ENCODE measurements at places on chromosomes 4 and X.

DNA sequence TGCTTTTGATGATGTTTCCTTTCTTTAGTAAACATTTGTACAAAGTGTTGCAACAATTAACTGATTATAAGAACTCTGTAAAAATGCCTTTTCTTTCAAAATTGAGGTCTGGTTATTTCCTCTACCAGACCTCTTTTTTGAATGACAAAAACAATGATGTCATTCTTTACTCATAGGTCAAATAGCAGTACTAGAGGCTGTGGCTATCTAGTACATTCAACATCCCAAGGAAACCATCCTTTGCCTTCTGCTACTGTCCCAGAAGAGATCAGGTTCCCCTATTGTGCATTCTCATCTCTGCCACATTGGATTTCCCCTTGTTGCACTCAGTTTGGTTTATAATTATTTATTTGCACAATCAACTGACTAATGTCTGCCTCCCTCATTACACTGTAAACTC lies 19.1 kb upstream of the MAD2L1 start:
- no peak for DNase-seq

DNA sequence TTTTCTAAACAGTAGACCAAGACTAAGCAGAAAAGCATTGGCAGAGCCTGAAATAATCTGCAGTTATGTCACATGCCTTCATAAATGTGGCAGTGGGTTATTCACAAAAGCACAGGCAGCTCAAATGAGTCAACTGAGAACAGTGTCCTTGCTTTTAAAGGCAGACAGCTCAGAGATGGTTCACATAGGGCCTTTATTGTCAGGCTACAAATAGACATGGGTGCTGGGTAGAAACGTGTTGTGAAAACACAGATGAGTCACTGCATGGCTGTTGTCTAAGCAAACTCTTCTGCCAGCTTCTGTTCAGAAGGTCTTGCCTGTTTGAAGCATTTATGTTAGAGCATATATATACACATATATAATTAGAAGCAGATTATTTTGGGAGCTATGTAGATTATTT lies 118.0 kb downstream of the SLC4A4 start:
- DNase-seq = peak; percentile 42

DNA sequence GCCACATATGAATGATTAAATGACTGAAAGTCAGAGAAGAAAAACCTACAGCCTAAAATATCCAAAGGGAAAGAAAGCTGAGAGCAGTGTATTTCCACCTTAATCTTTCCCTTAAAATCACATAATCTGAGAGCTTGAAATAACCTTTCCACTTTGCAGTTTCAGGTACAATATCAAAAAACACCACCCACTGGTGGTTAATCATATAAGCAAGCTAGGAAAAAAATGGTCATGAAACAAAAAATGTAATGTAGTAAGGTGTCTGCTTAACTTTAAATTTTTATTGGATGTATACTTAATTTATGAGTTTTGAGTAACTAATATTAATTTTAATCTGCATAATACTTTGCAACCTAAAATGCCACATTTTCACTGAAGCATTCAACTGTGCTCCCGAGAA lies 3.2 kb downstream of the PRDM5 start:
- DNase-seq = no peak

GRCh38 chr4:145003675-145004074 lies 94.3 kb downstream of the ANAPC10 start:
- DNase-seq = no peak

DNA sequence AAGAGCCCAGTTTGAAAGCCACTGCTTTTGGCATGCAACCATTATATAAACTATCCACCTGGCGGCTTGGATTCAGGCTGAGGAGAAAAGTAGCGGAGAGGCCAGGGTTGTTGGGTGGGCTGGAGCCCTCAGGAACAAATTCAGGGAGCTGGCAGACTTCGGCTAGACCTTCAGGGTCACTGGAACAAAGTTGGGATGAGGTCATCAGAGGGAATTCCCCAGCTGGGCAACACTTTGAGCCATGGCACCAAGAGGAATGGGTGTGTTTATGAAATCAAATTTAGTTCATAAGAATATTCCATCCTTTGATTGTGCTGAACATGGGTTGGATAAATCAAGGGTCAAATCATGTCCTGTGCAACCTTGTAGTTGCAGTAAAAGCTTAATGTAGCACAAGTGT lies 22.0 kb downstream of the MTMR1 start:
- DNase-seq = no peak

- no peak for DNase-seq
Observed at GRCh38 chrX:107709266-107709806, 66.3 kb downstream of the TSC22D3 start.

- DNase-seq = peak; percentile 79
Observed at GRCh38 chr4:26238778-26239679, 81.8 kb upstream of the RBPJ start.

- no peak for DNase-seq
Observed at GRCh38 chr4:182510836-182511235, 267.6 kb downstream of the TENM3 start.

GRCh38 chr4:76571274-76571673 lies 136.2 kb downstream of the SHROOM3 start:
- DNase-seq = peak; percentile 32

GRCh38 chr4:3177426-3177825 lies 71.5 kb upstream of the MSANTD1 start:
- no peak for DNase-seq

GRCh38 chrX:80766916-80767315 lies 42.8 kb downstream of the BRWD3 start:
- no peak for DNase-seq

GRCh38 chr4:98383431-98384106 lies 122.4 kb downstream of the RAP1GDS1 start:
- no peak for DNase-seq

DNA sequence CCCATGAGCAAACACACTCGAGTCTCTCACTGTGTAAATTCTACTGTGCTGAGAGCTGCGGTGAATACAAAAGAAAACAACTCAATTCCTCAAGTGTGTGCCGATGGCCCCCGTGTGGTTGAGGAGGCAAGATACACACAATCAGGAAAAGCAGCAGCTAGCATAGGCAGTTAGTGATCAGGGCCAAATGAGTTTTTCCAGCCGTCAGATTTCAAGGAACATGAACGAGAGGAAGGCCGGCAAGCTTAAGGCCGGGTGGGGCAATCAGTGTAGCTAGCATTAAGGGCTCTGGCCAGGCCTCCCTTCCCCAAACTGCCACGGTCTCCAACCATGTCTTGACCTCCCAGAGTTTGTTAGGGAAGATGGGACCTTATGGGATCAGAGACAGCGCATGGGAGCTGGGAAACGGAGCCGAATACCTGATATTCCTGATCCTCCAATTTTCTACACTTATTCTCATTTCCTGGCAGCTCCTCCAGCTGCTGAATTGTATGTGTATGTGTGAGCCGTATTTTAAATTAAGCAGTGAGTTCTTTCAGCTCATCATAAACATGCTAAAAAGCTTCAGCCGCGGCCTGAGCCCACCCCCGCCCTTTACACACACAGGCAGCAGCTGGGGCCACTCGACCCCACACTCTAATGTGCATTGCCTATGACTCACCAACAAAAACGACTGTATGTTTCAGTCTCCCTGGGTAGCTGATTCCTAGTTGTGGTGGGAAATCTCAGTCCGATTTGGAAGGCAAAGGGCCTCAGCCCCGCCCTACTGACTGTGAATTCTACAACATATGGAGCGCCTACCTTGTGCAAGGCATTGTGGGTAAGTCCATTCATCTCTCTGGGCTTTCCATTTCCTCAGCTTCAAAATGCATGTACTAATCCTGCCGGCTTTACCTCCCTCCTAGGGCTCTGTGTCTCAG lies 59.9 kb downstream of the RTL9 start:
- DNase-seq = no peak

DNA sequence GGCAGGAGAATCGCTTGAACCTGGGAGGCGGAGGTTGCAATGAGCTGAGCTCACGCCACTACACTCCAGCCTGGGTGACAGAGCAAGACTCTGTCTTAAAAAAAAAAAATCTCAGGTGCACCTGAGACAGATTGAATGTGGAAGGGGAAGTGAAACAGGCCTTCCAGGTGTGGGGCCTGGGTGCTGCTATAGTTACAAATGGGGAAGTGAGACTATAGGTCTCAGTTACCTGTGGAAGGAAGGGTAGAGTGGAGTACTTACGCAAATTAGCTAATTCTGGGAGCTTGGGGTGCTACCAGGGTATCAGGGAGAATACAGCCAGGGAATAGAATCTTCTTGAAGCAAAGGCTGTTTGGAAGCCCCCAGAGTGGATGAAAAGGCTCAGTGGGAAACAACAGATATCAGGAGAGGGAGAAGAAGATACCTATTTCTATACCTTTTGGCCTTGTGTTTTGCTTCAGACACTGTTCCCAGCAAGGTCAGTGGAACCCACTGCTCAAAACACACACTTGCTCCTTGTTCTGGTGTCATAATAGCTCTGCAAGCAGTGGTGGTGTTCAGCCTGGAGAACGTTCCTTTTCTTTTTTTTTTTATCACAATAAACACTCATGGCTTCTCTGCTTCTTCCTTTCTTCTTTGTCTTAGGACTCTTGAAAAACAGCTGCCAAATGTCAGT lies 7.0 kb downstream of the CD38 start:
- no peak for DNase-seq

- DNase-seq = no peak
Observed at GRCh38 chr4:139144161-139144859, 32.7 kb downstream of the ELF2 start.

GRCh38 chrX:53686151-53686885 lies at the start of gene HUWE1:
Gene HUWE1, minus strand, starts transcription at chrX:53686719. Its CDS starts 32,612 bp downstream, at chrX:53654107.
- peak; percentile 92 for DNase-seq

- peak; percentile 3 for DNase-seq
Observed at GRCh38 chr4:48275247-48275646, 5.6 kb upstream of the TEC start.

DNA sequence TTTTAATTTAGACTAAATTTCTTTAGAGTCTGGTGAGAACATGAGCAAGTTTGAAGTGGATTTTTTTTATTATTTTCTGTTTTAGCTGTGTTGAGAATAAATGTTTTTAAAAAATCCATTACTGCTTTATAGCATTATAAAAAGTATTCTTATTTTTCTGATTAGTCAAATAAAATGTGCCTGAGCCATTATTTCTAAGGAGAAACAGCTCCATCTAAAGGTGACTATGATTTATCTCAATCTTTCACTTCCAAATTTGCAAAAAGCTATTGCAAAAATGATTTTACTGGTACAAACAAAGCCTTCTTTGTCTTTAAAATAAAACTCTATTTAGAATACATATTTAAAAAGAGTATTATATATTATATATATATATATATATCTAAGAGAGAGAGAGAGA lies 959.2 kb downstream of the FAM133A start:
- DNase-seq = no peak

DNA sequence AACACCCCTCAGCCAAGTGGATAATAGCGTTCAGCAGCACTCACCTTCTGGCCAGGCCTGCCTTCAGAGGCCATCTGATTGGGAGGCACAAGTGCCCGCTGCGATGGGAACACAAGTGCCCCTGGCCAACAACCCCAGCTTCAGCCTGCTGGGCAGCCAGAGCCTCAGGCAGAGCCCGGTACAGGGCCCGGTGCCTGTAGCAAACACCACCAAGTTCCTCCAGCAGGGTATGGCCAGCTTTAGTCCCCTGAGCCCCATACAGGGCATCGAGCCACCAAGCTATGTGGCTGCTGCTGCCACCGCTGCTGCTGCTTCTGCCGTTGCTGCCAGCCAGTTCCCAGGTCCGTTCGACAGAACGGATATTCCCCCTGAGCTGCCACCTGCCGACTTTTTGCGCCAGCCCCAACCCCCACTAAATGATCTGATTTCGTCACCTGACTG lies 55.9 kb upstream of the MTM1 start:
- DNase-seq = no peak

- no peak for DNase-seq
Observed at GRCh38 chr4:151031831-151032605, 16.9 kb upstream of the LRBA start.

GRCh38 chr4:145735347-145735675 lies 55.4 kb downstream of the C4orf51 start:
- DNase-seq = no peak

- DNase-seq = no peak
Observed at GRCh38 chr4:98516042-98516440, 142.4 kb downstream of the TSPAN5 start.

GRCh38 chr4:133618963-133619362 lies 469.9 kb downstream of the PCDH10 start:
- no peak for DNase-seq

DNA sequence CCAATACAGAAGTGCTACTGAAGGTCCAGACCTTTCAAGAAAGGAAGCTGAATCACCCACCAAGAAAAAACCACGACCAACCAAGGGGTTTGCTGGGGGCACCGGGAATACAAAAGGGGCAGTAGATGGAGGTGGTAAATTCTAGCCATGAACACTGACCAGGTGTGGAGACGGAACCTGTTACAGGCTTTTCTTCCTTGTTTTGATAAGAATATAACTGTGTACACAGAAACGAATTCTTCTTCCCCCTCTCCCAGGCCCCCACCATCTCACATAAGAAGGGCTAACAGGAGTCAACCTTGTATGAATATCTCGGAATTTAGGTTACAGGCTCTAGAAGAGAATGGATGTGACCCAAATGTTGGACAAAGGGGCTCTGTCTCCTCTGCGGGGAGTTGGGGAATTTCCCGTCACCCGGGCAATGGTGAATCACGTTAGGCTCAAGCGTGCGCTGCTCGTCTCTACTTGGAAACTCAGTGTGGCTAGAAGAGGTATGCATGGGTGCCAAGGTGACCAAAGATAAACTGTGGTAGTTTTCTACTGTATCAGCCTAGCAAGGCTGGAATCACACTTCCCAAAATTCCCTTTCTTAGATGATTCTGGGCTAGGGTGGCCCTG lies 87.0 kb downstream of the AFAP1 start:
- DNase-seq = no peak

DNA sequence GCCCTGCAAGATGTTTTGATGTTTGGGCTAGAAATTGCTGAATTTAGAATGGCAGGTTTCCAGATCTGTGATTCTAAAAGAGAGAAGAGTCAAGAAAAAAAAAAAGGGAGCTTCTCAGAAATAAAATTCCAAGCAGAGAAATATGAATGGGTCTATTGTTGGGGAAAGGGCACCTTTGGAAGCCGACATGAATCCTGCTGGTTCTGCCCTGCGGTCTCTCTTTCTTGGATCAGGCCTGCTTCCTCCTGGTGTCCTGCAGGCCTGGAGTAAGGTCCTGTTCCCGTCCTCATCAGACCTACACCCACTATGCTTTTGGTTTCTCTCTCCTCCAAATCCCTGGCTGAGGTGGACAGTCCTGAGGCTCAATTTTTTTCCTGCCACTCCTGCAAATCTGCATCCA lies 109.8 kb upstream of the TRIM2 start:
- no peak for DNase-seq

GRCh38 chrX:14616836-14617235 lies 87.5 kb downstream of the GLRA2 start:
- no peak for DNase-seq

DNA sequence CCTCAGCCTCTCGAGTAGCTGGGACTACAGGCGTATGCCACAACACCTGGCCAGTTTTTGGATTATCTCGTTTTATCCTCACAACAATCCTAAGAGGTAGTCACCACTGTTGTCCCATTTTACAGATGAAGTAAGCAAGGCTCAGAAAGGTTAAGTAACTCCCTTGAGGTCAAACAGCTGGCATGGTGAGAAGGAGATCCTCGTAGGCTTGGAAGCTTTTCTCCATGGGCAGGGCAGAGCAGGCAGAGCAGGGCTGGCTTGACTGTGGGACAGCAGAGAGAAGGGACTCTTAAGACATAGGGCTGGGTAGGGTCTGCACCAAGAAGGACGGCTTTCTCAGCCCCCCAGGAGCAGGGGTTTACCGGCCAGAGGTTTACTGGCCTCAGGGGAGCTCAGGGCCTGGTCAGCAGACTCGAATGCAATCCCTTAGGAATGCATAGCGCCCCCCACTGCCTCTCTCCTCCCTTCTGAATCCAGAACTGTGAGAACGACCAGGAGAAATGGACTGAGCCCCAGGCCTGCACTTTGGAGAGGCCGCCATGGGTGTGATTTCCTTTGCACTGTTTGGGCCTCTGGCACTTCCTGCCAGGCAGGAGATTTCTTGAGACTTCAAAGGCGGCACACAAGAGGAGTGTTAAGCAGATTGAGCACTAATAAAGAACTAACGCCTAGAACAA lies 14.0 kb upstream of the CDKN2AIP start:
- no peak for DNase-seq

Measured in SHP77 treated with DMSO at 0.1 percent for 48 hours (cell line).